A549 treated with Mapracorat at 1 μM for 4 hours (cell line): ENCODE measurements at places on chromosomes 3 and 15. TPM values are rescaled to one million over a fixed set of nuclear protein-coding genes. Genes with fewer than 3 reads are reported as not detected.

Gene TMEM39A
- 14.6 to 27.2 TPM (median 22.1 TPM) in 5 replicates for total RNA-seq

Gene ZNF639
- 19.4 to 26.6 TPM (median 21.2 TPM) in 5 replicates for total RNA-seq

Gene MYRIP
- not detected in 5 replicates for total RNA-seq

Gene DMXL2
- total RNA-seq = 15.0 to 20.4 TPM (median 16.9 TPM) in 5 replicates

Gene ZNF592
- total RNA-seq = 16.0 to 21.5 TPM (median 21.0 TPM) in 5 replicates

Gene GCHFR
- 6.7 to 8.7 TPM (median 7.4 TPM) in 5 replicates for total RNA-seq
